ENCODE measurements at places on chromosomes 2 and 18.

DNA sequence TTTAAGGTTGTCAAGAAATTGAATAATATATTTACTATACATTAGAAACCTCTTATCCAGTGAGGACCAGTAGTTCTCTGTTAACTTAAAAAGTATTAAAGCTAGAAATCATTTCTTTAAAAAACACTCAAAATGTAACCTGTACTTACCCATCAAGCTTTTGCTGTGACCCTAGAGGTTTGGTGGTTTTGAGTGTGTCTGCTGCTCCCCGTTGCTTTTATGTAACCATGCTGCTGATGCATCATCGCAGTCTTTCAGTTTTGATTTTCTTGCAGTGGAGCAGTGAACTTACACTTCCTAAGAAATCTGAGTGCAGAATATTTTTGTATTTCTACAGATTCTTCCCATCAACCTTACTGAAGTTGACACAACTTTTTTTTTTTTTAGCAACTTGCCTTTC, 34.2 kb downstream of the MRPS9 start:
- no peak for DNase-seq

DNA sequence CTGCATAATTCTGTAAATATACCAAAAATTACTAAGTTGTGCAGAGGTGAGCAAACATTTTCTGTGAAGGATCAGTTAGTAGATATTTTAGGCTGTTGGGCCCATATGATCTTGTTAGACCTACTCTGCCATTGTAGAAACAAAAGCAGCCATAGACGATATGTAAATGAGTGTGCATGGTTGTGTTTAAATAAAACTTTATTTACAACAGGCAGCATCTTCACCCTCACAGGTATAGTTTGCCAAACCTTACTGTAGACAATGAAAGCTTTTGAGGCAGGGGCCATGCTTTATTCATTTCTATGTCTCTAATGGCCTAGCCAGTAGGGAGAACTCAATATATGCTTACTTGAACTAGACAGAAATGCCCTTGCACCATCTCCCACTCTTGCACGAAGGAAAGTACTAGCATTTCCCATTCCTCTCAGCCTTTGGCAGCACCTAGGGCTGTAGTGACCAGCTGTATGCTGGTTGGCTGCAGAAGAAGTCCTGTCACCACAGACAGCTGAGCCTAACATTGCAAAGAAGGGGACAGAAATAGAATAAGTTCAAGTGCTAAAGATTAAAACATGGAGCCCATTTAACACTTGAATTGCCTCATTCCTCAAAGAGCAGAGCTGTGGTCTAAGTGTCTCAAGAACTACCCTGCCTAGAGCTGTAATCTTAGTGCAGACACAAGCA, 305.1 kb upstream of the MGAT5 start:
- no peak for DNase-seq

GRCh38 chr2:218781691-218782527, at the start of gene CYP27A1:
Gene CYP27A1, plus strand, starts transcription at chr2:218782147. Its CDS starts 36 bp downstream, at chr2:218782183.
- peak; percentile 52 for DNase-seq

GRCh38 chr2:43459446-43460173, 136.2 kb downstream of the THADA start:
- peak; percentile 18 for DNase-seq

DNA sequence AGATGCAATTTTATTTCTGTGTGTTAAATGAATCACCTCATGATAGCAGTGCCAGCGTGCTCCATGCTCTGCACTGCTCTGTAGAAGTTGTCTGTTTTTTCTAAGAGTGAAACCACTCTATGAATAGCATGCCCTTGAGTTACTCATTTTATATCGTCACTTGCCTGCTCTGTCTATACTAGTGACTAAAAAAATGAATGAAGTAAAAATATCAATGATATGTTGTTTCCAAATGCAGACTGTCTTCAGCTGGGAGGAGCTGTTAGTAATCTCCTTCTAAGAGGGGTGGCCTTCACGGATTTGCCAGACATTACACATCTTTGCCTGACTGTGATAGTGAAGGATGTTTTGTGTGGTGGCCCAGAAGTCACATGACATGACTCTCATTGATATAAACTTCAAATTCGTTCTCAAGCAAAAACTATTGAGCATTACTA, 852.1 kb downstream of the CNTNAP5 start:
- no peak for DNase-seq

GRCh38 chr2:240142859-240143258, 2.4 kb upstream of the OTOS start:
- DNase-seq, result no peak

DNA sequence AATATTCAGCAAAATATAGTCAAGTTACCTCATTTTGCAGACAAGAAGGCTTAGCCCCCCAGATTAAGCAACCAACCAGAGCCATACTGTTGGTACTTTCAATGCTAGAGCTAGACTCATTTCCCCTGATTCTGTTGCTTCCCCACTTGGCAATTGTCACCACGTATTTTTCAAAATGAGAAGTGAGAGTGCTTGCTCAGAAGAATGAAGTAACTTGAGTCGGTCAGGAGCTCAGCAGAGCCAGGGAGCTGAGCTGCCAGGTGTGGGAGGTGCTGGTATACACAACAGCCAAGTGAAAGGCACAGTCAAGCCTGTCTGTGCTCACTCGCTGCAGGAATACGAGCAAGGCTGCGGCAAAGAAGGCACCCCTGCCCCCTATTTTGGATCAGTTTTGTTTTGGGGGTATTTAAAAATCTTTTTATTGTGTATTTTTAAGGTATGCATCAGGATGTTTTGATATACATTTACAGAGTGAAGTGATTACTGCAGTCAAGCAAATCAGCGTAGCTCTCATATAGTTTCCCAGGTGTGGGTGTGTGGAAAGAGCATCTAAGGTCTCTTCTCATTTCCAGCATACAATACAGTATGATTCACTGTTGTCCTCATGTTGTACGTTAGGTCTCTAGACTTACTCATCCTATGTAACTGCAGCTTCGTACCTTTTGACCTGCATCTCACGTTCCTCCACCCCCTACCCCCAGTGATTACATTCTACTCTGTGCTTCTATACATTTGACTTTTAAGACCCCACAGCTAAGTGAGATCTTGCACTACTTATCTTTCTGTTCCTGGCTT, 62.4 kb downstream of the MRPS9 start:
- no peak for DNase-seq

DNA sequence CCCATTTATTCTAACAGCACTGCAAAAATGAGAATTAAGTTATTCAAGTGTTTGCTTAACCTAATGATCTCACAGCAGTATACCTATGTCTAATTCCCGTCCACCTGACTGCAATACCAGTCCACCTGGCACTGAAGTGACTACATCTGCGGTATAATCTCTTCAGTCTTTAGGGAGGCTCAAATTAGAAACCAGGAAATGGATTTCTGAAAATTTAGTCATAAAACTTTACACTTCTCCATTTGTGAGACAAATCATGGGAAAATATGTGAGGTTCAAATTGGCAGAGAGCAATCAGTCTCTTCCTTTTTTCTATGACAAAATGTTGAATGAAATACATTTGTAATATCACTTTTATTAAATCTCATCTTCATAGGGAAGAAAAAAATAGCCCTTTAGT, 33.0 kb downstream of the FTCDNL1 start:
- no peak for DNase-seq

DNA sequence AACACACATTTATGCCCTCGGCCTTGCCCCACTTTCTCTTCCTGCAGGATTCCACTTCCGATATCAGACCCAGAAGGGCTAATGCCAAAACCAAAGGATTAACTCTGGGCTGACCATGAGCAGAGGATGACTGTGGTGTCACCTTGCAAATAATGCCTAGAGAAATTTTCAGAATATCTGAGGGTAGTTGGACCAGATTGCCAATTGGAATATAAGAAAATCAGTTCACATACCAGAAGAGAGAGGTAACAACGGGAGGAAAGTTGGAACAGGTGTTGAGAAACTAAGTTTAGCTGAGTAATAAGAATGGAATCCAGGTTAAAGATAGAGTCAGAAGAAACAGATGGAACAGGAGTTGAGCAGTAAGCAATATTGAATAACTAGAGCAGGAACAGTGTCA, 232.7 kb upstream of the UBE2E3 start:
- DNase-seq, result no peak

- peak; percentile 45 for DNase-seq
Observed at GRCh38 chr18:11387880-11388279, 221.5 kb upstream of the SLC35G4 start.

DNA sequence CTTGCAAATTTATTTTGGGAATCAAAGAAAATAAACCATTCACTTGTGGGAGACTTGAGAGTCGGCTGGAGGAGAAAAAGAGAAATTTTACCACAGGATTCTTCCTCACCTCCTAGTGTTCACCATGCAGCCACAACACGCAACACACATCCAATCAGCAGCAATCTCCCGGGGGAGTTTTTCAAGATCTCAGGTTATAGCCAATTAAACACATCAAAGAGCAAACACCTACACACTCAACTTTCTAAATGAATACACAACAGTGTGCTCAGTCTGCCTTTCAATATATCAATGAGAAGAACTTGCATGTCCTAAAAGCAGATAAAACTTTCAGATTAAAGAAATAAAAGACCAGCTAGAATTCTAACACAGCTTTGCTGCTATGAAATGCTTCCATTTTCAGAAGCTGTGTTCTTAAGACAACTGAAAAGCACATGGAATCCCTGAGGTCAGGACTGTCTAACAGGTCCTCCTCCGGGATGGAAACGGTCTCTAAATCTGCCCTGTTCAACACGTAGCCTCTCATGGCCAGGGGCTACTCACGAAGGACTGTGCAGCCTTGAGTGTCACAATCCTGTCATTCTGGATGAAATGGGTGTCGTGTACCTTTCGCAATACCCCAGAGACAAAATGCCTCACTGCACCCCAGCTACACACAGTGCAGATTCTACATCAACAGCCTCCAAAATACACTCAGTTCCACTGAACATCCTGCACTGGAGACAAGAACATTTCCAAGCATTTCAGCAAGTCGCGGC, 84.2 kb downstream of the ZNF516 start:
- no peak for DNase-seq

DNA sequence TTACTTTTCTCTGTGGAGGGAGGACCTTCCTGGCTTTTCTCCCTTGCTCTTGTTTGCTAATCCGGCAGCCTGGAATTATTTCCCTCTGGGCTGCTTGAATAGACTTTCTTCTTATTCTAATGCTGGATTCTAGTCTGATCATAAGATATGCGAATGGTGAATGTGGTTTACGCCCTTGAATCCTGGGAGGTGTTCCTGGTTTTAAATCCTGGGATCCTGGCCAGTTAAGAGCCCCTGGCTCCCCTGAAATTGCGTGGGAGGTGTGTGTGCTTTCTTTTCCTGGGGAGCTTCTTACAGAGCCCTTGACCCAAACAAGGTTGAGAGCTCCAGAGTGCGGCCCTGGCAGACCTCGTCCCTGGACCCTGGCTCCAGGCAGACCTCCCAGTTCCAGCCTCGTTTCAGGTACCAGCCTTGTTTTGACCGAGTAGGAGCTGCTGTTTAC, 2.8 kb downstream of the SH3BP4 start:
- DNase-seq, result no peak

DNA sequence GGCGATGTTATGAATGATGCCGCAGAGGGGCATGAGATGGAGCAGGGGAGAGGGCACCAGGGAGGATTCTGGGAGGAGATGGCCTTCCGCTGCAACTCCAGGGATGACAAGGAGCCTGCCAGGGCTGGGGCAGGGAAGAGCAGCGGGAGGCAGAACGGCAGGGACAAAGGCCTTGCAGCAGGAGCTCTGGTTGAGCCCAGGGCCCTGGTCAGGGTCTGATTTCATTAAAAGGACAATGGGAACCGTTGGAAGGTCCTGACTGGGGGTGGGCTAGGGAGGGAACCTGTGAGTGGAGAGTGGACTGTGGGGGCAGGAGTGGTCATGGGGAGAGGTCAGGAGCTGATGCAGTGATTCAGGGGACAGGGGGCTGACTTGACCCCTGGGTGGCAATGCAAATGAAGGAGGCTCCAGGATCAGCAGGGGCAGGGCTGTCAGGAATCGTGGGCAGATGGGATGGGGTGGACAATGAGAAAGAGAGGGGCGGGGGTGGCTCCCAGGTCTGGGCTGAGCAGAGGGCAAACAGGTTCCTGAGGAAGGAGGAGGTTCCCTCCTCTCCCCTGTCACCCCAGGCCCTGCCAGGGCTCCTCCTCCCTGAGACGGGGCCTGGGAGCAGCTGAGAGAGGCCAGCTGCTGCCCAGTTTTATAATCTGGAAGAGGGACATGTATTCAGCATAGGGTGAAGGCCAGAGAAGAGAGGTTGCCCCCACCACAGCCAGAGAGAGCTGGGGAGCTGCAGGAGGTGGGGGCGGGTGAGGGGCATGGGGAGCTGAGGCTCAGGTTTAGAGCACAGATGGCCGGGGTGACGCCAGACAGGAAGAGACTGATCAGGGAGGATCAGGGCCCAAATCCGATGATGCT, 7.3 kb upstream of the DUSP2 start:
- peak; percentile 95 for DNase-seq

DNA sequence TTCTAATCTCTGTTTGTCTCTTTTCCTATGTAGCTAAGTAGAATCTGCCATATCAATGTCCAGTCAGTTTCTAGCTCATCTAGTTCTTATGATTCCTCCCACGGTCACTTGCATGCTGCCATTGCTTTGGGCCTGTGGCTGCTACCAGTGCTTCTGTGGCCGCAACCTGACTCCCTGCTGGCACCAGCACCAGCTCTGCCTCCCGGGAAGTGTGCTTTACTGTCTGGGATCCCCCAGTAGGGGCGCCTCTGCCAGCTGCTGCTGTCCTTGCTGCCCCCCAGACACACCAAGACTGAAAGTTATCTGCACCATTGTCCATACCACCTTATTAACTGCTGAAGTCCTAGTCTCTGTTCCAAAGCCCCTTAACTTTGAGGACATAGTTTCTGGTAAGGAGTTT, 56.3 kb downstream of the RAPGEF4 start:
- DNase-seq, result no peak

GRCh38 chr2:101895819-101896322, 95.9 kb upstream of the IL1R2 start:
- no peak for DNase-seq

DNA sequence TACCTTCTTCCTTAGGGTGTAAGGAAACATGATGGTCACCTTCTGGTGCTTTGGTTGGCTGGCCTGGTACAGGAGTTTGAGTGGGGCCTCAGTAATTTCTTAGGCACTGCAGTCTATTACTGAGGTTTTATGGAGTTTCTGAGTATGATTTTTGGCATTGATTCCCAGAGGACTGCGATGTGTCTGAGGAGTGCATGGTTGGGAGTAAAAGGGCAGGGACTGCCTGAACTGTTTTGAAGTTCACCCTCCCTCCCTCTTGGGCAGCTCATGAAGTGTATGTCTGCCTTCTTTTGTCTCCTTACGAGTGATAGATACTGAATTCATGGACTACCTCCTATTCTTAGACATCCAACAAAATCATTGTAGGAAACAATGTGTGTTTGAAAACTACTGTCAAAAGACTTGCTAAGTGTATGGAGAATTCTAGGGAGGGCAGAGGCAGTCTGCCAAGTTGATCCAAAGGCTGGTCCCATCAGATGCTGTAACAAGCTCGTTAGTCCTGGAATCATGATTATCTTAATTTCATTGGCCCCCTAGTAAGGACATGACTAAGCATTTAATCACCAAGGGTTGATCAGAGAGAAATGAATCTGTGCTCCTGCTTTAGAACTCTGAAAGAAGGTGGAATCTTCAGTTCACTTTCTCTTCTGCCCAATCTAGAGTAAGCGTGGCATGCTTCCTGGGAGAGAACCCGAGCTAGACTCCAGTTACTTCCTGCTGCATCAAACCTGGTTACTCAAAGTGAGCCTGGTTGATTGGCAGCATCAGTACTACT, 26.5 kb downstream of the LYPD6B start:
- no peak for DNase-seq
